ENCODE measurements at places on chromosomes 3 and 15. TPM values are rescaled to one million over a fixed set of nuclear protein-coding genes. Genes with fewer than 3 reads are reported as not detected.

KCNMB2 gene
- total RNA-seq, result not detected

EPHA3 gene
- 0.14 TPM for total RNA-seq

RPL14 gene
- total RNA-seq, result 541 TPM

DNAH12 gene
- total RNA-seq, result under 0.01 TPM

IL5RA gene
- total RNA-seq, result not detected

AHSG gene
- total RNA-seq, result not detected

TMEM41A gene
- total RNA-seq, result 32.0 TPM

ZFAND6 gene
- total RNA-seq, result 212 TPM

ALS2CL gene
- total RNA-seq, result 81.4 TPM

ARHGEF3 gene
- total RNA-seq, result 9.6 TPM

CYP1A1 gene
- 3.1 TPM for total RNA-seq

ARGFX gene
- total RNA-seq, result not detected

CHRM5 gene
- total RNA-seq, result not detected

PRSS50 gene
- not detected for total RNA-seq

PAQR5 gene
- 0.68 TPM for total RNA-seq

GMNC gene
- not detected for total RNA-seq

PTX3 gene
- 7.5 TPM for total RNA-seq

BSN gene
- 0.07 TPM for total RNA-seq

C3orf38 gene
- 27.0 TPM for total RNA-seq

FOXL2NB gene
- total RNA-seq, result 0.57 TPM

BCHE gene
- 1.6 TPM for total RNA-seq

DPH3 gene
- total RNA-seq, result 23.3 TPM

CCK gene
- 4.8 TPM for total RNA-seq

SLC12A8 gene
- 16.1 TPM for total RNA-seq

PLXNB1 gene
- total RNA-seq, result 49.9 TPM

TSPAN3 gene
- total RNA-seq, result 164 TPM

ALDH1L1 gene
- total RNA-seq, result 21.5 TPM

CSPG4 gene
- total RNA-seq, result 2.7 TPM

ARL6IP5 gene
- total RNA-seq, result 97.0 TPM

LEKR1 gene
- total RNA-seq, result 0.68 TPM

DNAJB8 gene
- total RNA-seq, result not detected

DNASE1L3 gene
- 11.7 TPM for total RNA-seq

PLCH1 gene
- 0.34 TPM for total RNA-seq

SH2D7 gene
- not detected for total RNA-seq

CLDN16 gene
- total RNA-seq, result 1.0 TPM

LRTM1 gene
- not detected for total RNA-seq
